C1 segment of cervical spinal cord (tissue), 14 donors: ENCODE measurements at places on chromosomes 13 and 19.

DNA sequence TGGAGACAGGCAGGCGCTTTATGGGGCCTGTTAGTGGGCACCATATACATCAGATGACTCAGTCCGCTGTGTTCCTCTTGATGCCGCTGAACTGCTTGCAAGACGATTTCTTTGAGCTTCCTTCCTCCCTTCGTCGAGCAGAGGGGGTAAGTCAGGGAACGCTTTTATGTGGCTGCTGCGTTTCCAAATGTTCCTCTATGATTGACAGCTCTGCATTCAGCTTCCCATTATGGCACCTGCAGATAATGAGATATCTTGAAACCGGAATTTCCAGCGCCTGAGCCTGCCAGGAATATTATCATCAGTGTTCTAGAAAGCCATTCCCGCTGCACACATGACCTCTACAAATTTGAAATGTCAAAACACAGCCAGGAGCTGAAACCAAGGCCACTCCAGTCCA is 257.0 kb downstream of the TSHZ3 start:
- DNase-seq, result no peak

DNA sequence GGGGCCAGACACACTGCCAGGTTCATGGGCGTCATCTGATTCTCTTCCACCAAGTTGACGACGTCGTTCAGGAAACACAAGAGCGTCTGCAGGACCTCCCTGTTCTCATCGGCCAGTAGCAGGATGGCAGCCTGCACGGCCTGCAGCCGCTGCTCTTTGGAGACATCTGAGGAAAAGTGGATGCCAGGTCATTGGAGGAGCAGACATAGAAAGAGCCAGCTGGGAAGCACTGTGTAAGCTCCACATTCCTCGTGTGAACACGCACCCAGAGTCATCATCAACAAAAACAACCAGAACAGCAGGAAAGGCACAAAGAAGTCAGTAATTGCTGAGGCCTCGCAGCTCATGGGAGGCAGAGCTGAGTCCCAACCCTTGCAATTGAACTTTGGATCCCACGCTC is 96.5 kb downstream of the KL start:
- no peak for DNase-seq

DNA sequence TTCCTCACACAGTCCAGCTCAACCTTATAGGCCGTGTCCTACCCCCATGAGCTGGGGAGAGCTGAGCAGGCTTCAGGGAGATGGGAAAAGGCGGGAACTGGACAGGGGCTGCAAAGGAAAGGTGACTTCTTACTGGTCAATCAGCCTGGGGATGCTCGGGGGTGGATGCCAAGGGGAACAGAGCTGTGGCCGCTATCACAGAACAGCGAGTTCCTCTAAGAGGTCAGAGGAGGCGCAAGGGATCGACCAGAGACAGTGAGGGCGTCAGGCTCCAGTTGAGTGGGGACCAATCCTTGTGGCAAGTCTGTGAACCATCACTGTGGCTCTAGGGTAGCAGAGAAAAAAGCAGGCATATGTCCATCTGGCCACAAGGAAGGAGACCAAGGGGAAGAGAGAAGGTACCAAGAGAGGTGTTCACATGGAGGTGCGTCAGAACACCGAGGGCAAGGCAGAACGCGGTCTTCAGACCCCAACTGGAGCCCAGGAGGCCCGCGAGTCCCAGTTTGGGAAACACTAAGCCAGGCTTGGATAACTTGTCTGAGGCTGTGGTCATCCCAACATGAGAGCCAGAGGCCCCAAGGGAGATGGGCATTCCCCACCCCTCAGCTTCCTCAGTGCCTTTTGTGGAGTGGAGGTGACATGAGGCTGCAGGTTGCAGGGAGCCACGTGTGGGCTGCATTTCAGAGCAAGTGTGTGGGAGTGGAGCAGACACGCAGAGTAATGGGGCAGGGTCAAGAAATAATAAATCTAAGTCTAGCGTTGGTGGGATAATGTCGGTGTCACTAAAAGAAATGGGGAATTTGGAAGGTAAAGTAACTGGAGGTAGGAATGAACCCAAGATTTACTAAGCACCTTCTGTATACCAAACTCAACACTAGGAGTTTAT is 3.9 kb downstream of the F10 start:
- DNase-seq, result no peak

GRCh38 chr13:76632401-76633044 is 253.7 kb downstream of the KCTD12 start:
- DNase-seq, result no peak

GRCh38 chr19:15199661-15200552 is 888 bp downstream of the NOTCH3 start:
- DNase-seq, result no peak

DNA sequence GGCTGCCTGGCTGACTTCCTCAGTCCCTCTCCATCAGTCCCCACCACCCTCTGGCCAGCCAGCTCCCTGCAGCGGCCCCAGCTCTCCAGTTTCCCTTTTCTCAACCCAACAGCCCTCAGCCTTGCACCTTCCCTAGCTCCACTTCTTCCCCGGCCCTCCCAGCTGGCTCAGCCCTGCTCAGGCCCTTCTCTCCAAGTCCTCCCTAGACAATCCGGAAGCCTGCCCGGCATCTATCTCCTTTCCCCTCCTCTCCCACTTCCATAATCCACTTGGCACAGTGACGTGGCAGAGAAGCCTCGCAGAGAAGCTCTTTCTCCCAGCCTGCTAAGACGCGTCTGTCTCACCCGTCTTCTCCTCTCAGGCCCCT is 1.1 kb downstream of the UBXN6 start:
- DNase-seq, result no peak

DNA sequence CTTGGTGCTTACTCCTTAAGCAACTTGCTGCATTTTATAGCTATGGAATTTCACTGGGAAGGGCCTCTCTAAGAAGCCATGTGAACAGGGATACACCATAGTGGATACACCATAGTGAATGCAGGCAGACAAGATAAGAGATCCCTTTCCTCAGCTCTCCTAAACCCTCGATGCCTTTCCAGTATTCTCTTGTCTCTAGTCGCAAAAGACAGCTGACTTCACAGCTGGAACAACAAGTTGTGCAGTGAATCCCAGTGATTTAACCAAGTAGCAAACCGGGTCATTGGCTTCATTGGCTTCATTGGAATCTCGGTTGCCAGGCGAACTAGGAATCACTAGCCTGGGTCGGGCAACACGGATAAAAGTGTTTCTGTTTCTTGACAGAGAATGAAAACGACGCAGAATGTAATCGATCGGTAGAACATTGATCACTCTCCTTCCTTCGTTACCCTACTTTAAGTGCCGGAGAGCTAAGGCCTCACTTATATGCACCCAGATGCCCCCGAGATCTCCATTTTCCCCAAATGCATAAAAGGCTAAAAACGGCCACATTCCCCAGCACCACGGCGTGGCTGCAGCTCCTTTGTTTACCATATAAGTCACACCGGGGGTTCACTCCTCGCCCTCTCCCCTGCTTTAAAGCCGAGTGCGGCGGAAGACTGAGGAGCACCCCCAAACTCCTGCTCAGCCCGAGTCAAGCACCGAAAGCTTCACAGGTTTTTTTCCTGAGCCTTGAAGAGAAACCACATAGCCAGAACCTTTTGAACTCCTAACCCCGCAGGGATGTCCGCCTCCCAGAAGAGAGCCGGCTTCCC is 674 bp downstream of the TRPC4 start:
- DNase-seq, result no peak

- DNase-seq, result no peak
Measured at GRCh38 chr13:33052506-33053280, 36.5 kb downstream of the KL start.

- no peak for DNase-seq
Measured at GRCh38 chr13:37070956-37071355, 11.5 kb upstream of the SUPT20H start.

DNA sequence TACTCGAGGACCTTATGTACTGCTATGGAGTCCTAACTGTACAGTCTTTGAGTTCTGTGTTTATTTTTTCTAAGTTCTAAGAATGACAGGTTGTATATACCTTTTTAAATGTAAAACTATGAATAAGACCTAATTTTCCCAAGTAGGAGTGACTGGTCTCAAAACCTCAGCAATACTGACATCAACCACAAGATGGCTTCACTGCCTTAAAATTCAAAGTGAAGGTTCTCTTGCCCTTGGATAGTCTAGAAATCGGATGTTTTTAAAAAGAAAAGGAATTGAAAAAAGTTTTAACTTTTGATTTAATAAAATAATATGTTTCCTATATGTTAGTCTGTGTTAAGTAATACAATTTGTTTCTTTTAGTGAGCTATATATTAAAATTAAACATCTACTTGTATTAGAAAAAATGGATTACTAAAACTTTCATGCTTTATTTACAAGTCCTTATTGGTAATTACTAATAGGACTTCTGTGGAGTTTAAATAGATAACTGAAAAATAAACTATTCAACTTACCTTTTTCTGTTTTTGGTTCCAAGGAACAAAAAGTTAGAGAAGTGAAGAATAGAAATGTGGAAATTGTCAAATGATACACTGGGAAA is 52.0 kb downstream of the TDRD3 start:
- no peak for DNase-seq
